ENCODE measurements at places on chromosomes 6 and 20. TPM values are rescaled to one million over a fixed set of nuclear protein-coding genes. Genes with fewer than 3 reads are reported as not detected.

Gene BTBD3
- 85.4 TPM for total RNA-seq

Gene ATP9A
- 18.2 TPM for total RNA-seq

Gene HLA-A
- total RNA-seq: 107 TPM

GRCh38 chr6:128112494-128112893 is 211.6 kb upstream of the THEMIS start:
- no peaks in the 10 kb centered on the region for H3K4me1 ChIP-seq
- H3K36me3 ChIP-seq: no peaks in the 10 kb centered on the region
- H3K27ac ChIP-seq: no peak overlapping the region
- no peak for DNase-seq

- no peak overlapping the region for H3K4me3 ChIP-seq
- no peaks in the 10 kb centered on the region for H3K4me1 ChIP-seq
- no peaks in the 10 kb centered on the region for H3K27me3 ChIP-seq
These were observed 18.7 kb downstream of the CCDC170 start for GRCh38 chr6:151512481-151512880.

DNA sequence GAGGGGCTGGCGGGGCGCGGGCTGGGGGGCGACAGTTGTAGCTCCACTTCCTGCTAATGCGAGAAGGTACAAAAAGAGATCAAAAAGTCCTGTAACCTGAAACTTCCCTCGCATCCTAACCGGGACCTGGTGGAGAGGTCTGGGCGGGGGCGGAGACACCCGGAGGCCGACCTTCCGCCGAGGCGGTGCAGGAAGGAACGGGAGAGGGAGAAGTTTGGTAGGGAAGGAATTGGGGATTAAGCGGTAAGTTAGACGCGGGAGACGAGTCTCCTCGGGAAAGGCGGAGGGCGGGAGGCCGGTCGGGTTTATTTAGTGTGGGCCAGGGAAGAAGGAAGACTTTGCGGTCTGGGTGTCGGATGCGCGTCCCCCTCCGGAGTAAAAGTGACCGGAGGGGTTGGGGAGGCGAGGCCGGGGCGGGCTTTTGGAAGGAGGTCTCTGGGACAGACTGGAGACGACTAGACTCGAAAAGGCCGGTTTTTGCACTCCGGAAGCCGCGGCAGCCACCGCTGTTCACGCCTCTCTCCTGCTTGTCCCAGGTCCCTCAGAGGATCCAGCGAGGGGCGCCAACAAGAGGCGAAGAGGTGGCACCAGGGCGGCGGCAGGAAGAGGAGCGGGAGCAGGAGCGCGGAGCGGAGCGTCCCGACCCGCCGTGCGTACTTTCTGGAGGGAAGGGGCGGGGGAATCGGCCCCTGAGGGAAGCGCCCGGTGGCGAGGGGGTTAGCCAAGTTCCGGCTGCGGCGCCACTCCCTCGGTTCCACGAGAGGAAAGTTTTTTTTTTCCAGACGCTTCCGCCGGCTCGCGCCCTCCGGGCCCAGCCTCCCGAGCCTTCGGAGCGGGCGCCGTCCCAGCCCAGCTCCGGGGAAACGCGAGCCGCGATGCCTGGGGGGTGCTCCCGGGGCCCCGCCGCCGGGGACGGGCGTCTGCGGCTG is 734 bp downstream of the TPBG start:
- peaks cover 30% of the 10 kb centered on the region for H3K36me3 ChIP-seq
- DNase-seq: peak; percentile 84
- no peaks in the 10 kb centered on the region for H3K27me3 ChIP-seq
- H3K4me3 ChIP-seq: peak overlapping the region; percentile 81

- H3K4me1 ChIP-seq: peaks cover 3% of the 10 kb centered on the region
- H3K4me3 ChIP-seq: no peak overlapping the region
- H3K36me3 ChIP-seq: no peaks in the 10 kb centered on the region
- DNase-seq: no peak
- no peak overlapping the region for H3K27ac ChIP-seq
These were observed 44.9 kb downstream of the TPD52L1 start for GRCh38 chr6:125198398-125198937.

DNA sequence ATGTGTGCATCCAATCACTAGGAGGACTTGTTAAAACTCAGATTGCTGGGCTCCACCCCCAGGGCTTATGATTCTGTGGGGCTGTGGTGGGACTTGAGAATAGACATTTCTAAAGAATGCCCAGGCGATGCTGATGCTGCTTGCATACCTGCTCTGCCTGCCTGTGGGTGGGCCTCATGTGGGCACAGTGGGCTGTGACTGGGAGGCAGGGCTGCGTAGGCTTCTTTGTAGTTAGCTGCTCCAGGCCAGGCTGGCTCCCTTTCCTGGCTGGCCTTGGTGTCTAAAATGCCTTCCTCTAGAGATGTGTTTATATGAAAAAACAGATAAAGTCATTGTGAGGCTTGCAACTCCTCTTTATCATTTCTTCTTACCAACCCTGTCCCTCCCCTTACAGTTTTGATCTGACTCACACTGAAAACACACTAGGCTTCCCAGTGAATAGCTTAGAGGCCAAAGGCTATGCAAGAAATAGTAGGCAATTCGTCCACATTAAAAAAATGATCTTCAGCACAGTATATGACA is 495.5 kb upstream of the MAP3K7 start:
- H3K4me3 ChIP-seq: no peak overlapping the region
- H3K27ac ChIP-seq: no peak overlapping the region
- no peaks in the 10 kb centered on the region for H3K27me3 ChIP-seq
- H3K4me1 ChIP-seq: peaks cover 30% of the 10 kb centered on the region
- DNase-seq: peak; percentile 35

DNA sequence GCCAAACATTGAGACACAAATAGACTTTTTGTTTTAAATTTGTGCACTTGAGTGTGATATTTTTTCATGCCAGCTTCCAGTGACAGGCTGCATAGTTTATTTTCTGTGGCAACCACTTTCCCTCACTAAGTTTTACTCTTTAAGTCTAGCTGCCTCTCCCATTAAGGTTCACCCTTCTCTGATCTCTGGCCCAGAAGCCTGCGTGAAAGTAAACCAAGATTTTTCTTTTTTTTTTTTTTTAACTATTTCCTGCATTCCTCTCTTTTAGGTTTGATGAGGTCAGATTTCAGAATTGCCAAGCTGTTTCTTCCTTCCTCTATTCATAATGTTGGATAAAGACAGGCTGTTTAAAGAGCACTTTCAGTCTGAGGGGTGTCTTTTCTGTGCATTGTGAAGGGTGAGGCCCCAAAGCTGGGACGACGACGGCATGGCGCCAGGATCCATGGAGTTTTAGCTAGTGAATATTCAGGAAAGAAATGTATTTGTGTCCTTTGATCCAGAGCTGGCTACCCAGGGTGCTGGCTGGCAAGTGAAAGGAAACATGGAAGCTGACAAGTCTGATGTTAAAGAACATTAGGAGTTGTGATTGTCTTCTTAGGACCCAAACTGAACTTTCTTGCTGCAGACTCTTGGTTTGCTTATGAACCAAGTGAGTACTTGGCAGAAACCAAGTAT is 50.7 kb downstream of the DOK5 start:
- H3K27me3 ChIP-seq: no peaks in the 10 kb centered on the region
- peak; percentile 9 for DNase-seq
- no peak overlapping the region for H3K27ac ChIP-seq
- H3K4me3 ChIP-seq: no peak overlapping the region

DNA sequence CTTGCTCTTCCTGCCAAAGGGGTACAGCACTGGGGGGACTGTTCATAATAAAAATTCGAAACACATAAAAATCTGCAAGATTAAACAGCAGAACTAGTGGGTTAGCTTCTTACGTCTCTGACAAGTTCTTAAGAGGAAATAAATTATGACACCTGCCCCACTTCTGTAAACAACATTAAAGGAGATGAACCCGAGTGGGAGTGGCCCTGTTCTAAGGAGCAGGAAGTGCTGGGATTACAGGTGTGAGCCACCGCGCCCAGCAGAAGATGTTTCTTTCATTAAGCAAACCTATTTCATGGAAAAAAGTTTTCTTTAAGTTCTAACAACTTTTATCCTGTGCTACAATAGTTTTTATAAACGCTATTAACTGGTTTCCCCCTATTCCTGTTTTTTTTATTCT is 24.6 kb downstream of the USP45 start:
- no peak for DNase-seq
- no peaks in the 10 kb centered on the region for H3K36me3 ChIP-seq
- no peaks in the 10 kb centered on the region for H3K4me1 ChIP-seq
- no peak overlapping the region for H3K27ac ChIP-seq

- H3K27ac ChIP-seq: peak overlapping the region; percentile 2
- no peaks in the 10 kb centered on the region for H3K36me3 ChIP-seq
- peak; percentile 57 for DNase-seq
These were observed 24.7 kb upstream of the PYGB start for GRCh38 chr20:25223179-25223661.

- H3K27ac ChIP-seq: no peak overlapping the region
- no peak overlapping the region for H3K4me3 ChIP-seq
- H3K36me3 ChIP-seq: no peaks in the 10 kb centered on the region
- H3K27me3 ChIP-seq: no peaks in the 10 kb centered on the region
- DNase-seq: no peak
These were observed 308.1 kb downstream of the EPM2A start for GRCh38 chr6:145427232-145427631.

DNA sequence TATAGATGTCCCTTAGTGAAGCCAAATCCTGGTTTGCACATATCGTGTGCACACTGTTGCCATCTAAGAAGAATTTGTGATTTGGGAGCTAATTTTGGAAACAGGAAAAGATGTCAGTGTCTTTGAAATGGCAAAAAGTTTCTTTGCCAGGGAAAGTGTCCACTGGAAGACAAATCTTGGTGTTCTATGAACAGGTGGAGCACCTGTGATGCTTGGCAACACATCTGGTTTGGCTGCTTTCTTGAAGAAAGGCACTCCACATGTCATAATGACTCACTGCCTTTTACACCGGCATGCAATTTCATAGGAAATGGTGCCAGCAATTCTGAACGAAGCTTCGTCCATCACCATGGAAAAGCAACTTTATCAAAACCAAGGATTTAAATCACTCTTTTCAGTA is 1040.0 kb upstream of the MAP3K7 start:
- H3K4me3 ChIP-seq: no peak overlapping the region
- H3K4me1 ChIP-seq: peaks cover 4% of the 10 kb centered on the region
- H3K27me3 ChIP-seq: no peaks in the 10 kb centered on the region
- no peak overlapping the region for H3K27ac ChIP-seq
- no peaks in the 10 kb centered on the region for H3K36me3 ChIP-seq

DNA sequence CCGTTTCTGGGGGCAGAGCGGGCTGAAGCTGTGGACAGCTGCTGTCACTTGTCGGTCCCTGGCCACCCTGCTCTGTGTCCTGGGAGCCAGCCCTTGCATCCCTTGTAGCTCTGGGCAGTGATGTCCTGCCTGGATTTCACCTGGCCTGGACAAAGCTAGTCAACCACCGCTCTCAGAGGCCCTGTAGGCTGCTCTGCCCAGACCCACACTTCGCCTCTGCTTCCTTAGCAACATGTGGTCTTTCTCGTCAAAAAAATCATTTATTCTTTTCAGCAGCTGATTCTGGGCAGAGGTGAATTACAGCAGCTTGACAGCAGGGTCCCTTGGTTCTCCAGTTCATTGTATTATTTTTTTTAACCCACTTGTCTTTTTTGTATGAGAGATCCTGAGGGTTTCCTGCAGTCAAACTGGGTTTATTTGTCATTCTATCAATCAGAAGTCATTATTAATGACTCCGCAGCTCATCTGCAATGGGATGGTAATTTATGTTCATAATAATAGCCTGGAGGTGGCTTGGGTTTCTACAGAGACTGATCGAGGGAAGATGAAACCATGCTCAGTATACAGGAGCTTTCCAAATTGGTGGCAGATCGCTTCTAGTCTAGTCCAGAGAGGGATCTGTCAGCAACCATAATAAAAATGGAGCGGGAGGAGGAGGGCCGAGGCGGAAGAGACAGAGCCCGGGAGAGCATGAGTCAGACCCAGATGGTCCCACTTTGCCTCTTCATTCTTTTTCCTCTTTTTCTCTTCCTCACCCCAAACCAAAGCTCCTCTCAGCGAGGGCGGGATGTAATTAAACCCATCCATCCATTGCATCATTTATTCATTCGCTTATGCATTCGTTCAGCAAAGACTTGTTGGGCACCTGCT is 22.4 kb downstream of the EDN3 start:
- H3K27ac ChIP-seq: no peak overlapping the region
- no peaks in the 10 kb centered on the region for H3K36me3 ChIP-seq
- H3K4me3 ChIP-seq: no peak overlapping the region

Measured in neural progenitor cell (in vitro differentiated cells).